NCI-H1105 (cell line): ENCODE measurements at places on chromosomes 1 and 21.

DNA sequence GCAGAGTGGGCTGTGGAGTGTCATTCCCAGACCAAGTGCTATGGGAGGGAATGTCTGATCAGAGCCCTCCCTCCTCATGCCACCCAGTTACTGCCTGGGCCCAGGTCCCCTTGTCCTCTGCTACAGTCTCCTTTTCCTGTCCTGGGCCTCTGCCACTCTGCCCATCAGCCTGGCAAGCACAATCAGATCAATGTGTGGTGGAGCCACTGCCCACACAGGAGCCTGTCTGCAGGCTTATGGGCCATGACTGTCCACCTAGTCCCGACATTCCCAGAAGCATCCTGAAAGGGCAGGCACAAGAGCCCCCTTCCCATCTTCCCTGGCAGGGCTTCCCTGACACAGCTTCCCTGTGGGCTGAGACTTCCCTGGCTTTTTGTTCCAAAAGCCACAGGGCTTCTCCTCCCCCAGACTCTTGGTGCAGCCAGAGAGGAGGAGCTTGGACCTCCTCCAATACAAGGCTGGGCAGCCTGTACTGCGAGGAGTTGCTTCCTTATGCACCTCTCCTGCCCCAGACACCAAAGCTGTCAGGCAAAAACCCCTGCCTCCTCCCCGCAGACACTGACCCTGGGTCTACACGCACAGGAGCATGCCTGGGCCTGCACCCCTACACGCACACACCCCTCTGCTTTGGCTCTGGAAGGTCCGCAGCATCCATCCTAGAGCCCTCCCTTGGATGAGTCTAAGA lies 29.2 kb upstream of the CNTN2 start:
- DNase-seq = peak; percentile 67

DNA sequence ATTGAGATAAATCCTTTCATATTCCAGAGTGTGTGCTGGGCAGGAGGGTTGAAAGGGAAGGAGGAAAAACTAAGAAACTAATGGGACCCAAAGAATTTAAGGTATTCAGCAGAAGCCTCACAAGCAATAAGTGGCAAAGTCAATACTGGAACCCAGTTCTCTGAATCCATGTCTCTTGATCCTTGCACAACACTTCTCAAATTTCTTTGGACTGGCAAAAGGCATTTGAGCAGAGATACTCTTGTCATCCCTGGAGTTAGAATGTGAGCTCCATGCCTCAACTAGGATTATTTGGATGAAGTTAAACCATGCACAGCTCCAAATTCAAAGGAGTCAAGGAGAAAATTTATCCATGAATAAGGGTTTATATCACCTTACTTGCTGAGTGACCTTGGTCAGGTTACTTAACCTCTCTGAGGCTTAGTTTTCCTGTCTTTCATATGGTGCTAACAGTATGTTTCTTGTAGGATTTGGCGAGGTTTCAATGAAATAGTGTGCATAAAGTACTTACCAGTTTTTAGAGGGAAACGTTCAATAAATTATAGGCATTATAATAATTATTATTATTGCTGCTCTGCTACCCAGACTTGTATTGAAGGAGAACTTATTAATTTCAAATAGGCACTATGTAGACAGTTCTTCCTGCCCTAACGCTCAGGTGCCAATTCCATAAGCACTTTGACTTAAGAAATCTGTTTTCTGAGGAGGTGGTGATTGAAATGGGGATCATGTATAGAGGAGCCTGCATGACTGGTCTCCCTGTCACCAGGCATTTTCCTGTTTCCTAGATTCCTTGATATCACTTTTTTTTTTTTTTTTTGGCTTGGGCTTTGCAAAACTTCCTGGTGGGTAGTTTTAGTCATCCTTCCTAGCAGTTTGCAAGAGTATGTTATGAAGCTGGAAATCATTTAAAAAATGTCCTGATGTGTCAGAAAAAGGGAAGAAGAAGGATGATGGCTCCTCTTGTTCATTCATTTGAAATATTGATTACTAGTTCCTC lies 125.0 kb upstream of the JUN start:
- DNase-seq = no peak

- DNase-seq = no peak
Observed at GRCh38 chr1:76802094-76802493, 65.2 kb upstream of the ST6GALNAC5 start.

GRCh38 chr1:43258370-43258769 lies 11.4 kb upstream of the TMEM125 start:
- no peak for DNase-seq

DNA sequence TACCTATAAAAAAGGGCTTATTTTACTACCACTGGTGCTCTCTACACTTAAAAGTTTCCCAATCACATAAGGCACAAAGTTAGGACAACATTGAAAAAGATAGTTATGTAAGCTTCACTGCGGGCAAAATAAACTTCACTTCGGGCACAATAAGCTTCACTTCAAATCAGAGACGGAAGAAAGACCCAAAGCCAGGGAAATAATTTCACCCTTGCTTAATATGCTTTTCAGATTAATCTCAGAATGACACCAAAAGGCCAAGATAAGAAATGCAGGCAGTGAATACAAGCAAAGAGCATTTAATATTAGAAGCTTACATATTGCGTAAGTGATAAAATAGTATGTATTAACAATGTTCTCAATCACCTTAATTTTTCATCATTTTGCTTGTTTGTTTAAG lies 444.2 kb downstream of the SETD4 start:
- no peak for DNase-seq

- no peak for DNase-seq
Observed at GRCh38 chr1:65894738-65895605, 102.3 kb downstream of the PDE4B start.
